ENCODE measurements at places on chromosomes 6 and 20. TPM values are rescaled to one million over a fixed set of nuclear protein-coding genes. Genes with fewer than 3 reads are reported as not detected.

The GLP1R gene
- not detected for total RNA-seq

The CGA gene
- total RNA-seq, result not detected

The RHAG gene
- total RNA-seq, result not detected

The ARFGEF3 gene
- total RNA-seq, result 3.5 TPM

GRCh38 chr6:156886409-156886808, 109.2 kb downstream of the ARID1B start:
- no peak for DNase-seq

DNA sequence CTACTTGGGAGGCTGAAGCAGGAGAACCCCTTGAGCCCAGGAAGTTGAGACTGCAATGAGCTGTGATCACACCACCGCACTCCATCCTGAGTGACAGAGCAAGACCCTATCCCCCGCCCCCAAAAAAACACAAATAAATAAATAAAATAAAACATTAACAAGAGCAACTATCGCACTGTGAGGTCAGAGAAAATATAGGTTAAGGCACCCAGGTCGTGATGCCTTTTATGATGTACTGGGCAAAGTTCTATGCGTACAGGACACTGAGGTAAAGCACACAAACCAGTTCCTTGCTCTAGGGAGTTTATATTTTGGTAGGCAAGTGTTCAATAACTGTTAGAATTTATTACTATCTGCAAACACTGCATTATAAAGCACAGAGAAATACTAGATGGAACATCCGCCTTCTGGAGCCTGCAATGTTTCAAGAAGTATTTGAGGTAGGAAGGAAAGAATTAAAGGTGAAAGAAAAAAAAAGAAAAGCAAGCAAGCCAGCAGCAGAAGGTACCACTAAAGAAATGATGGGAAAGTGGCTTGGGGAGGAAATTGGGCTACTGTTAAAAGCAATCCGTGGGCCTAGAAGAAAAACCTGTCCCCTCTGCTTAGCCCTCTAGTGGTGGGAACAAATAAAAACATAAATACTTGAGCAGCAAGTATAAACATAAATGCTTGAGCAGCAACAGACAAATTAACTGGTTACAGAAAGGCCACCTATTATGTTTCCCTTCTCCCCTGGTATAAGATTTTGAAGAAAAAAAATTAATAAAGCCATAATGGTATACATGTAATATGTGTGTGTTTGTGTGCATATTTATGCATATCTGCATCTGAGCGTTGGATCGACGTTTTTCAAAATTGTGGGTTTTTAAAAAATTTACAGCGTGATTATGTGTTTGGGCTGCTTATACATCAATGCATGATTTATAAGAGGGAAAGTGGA, 128.0 kb downstream of the PHACTR1 start:
- DNase-seq, result peak; percentile 25

DNA sequence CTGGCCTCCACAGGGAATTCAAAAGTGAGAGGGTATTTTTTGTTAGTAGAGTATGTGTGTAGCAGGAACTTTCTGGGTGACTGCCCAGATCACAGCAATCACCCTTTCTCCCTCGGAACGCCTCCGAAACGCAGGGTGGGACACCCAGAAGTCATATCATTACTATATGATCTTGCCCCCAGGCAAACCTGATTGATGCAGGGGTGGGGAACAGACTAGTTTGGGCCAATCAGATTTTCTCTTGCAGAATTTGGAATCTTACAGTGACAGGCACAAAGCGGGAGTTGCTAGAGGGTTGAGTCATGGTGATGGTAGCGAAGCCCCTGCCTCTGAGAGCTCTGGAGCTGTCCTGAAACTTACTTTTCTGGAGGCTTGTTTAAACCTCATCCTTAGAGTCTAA, 16.5 kb upstream of the RPN2 start:
- no peak for DNase-seq

GRCh38 chr20:22524393-22525015, 59.9 kb downstream of the FOXA2 start:
- no peak for DNase-seq

- no peak for DNase-seq
Measured at GRCh38 chr6:31732029-31732428, 2.9 kb upstream of the DDAH2 start.

GRCh38 chr6:144482142-144482541, 197.0 kb downstream of the UTRN start:
- DNase-seq, result peak; percentile 77

DNA sequence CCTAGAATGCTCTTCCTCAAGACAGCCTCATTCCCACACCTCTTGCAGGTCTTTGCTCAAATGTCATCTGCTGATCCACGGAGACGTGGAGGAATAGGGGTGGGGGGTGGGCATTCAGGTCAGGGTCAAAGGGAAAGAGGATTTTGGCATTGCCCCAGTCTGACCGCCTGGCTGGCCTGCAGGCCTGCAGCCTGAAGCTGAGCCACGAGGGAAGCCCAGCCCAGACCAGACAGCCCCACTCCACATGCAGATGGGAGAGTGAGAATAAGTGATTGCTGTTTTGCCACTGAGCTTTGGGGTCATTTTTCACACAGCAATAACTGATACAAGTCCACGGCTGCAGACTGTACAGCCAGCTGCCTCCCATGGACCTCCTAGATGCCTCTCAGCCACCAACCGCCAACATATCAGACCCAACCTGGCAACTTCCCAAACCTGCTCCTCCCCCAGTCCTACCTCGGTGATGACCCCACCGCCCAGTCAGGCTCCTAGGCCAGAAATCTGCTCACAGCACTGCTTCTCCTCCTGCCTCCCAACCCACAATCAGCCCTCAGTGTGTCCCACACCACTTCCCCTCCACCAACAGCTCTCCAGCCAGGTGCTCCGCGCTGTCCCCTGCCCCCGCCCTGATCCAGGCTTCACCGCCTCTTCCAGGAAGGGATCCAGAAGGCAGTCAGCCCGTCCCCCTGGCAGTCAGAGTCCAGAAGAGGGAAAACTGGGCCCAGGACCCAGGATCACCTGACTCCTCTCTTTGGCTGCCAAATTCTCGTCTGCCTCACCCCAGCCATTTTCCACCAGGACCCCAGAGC, 14.0 kb downstream of the KIAA1755 start:
- DNase-seq, result no peak

- no peak for DNase-seq
Measured at GRCh38 chr20:6940048-6940447, 172.6 kb downstream of the BMP2 start.

DNA sequence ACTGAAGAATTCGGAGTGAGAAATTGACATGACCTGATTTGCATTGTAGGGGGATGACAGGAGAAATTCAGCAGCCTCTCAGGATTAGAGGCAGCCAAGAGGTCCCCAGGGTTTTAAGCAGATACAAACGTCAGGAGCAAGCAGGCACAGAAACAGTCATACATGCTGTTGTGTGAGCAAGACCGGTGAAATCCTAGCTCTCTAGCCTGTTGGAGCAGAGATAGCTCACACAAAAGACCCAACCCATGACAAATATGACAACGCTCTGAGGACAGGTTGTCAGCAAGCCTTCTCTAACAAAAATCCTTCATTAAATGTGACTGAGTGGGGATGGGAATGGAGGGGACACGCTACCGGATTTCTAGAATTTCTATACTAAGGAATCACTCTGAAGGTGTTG, 23.0 kb upstream of the AKAP12 start:
- DNase-seq, result no peak

DNA sequence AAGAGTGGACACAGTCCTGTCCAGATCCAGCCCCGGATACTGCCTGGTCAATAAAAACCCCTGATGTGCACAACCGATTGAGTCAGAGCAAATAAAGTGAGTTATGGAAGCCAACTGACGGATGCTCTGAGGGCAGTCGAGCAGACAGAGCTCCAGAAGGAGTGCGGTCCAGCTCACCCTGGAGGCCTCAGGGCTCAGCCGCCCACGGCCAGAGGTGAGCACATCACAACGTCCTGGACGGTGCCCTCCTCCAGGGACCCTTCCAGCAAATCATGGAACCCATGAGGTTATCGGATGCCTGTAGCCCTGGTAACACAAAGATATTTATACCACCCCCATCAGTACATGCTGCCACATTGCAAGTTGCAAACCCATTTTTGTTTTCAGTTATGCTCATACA, 44.0 kb upstream of the SMOC2 start:
- DNase-seq, result no peak

GRCh38 chr20:38194971-38195504, 30.0 kb upstream of the TGM2 start:
- DNase-seq, result no peak

DNA sequence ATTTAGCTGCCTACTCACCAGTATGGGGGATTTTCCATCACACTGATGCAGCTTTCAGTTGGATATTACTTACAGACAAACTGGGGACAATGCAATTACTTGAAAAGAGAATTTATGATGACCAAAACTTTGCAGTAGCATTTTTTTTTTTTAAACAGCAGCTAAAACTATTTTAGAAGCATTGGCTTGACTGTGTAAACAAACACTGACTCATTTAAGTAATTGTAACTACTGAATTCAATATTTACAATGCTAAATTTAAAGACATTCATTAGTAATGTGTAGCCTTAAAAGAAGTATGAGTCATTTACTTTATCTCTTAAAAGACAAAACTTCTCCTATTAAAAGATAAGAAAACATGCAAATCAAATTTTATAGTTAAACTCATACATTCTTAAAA, 295.9 kb upstream of the FERMT1 start:
- no peak for DNase-seq

GRCh38 chr6:67200626-67201403, 1434.3 kb upstream of the ADGRB3 start:
- DNase-seq, result no peak

- DNase-seq, result no peak
Measured at GRCh38 chr6:114063956-114064355, 93.0 kb upstream of the HDAC2 start.

GRCh38 chr6:94894300-94894699, 683.0 kb upstream of the MANEA start:
- DNase-seq, result no peak

GRCh38 chr6:45946352-45946751, 69.3 kb downstream of the CLIC5 start:
- no peak for DNase-seq

DNA sequence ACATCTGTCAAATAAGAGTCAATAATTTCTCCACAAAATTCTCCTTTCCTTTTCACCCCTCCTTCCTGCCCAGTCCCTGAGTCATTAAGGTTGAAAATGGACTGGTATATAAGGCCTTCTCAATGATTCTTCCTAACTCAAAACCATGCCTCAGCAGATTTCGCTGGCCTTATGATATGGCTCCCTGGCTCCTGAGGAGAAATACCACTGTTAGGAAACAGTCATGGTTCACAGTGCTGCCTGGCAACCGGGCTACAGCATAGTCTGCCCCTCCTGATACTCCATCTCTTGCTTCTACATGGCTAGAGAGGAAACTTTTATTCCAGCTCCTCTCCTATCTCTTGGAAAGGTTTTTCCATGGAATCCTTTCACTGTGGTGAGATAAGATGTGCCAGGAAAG, 4.7 kb downstream of the UBE2J1 start:
- DNase-seq, result no peak

GRCh38 chr20:57212534-57213276, 53.7 kb downstream of the BMP7 start:
- peak; percentile 94 for DNase-seq

GRCh38 chr6:25488156-25488555, 163.9 kb upstream of the SCGN start:
- no peak for DNase-seq

DNA sequence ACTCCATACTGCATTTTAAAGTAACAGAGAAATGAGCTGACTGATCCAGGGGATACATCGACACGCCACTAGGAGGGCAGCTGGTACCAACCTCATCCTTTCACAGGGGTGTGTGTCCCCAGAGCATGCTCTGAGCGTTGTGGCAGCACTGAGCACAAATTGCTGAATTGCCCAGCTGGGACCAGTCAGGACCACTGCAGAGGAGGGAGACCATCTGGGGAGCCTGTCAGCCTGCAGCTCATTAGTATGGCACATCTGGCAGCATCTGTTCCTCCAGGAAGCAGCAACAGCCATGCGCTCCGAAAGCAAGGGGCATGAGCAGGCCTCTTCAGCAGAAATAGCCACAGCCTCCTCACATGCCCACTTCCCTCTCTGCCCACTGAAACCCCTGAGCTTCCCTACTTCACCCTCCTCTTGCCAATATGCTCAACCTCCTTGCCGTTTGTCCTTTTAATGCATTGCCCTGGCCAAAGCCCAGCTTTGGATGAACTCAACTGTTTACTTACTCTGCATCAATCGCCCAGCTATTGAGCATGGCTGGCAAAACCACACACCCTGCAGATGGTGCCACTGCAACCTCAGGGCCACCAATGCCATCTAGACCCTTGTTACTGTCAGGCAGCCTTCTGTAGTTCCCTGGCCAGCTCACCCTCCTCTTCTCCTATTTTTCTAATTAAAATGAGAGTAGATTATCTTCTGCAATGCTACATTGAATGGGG, 77.6 kb upstream of the NEDD9 start:
- DNase-seq, result no peak

GRCh38 chr6:142265476-142265875, 36.3 kb upstream of the ADGRG6 start:
- DNase-seq, result no peak

GRCh38 chr6:5481033-5481432, 219.7 kb downstream of the FARS2 start:
- DNase-seq, result no peak

DNA sequence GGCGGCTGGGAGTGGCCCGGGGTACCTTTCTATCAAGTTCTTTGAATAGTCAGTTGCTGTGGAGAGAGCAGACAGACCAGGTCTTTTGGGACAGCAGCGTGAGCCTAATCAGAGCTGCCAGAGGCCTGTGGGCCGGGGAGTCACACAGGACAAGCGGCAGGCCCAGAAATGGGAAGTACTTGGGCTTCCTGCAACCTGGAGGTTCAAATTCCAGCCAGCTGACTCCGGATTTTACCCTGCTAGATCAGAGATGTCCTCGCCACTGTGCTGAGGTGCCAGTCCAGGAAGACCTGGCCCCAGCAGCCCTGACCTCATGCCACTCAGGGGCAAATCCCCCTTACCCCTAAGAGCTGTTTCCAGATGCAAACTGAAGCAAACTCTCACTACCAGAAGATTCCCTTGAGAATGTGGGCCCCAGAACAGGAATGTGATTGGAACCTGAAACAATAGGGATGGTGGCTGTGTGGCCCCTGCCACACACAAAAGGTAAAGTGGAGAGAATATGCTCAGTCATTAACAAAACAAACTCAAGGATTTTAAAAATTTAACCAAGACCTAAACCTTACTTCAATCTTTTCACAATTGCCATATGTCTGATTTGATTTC, 9.7 kb downstream of the BEND3 start:
- no peak for DNase-seq

DNA sequence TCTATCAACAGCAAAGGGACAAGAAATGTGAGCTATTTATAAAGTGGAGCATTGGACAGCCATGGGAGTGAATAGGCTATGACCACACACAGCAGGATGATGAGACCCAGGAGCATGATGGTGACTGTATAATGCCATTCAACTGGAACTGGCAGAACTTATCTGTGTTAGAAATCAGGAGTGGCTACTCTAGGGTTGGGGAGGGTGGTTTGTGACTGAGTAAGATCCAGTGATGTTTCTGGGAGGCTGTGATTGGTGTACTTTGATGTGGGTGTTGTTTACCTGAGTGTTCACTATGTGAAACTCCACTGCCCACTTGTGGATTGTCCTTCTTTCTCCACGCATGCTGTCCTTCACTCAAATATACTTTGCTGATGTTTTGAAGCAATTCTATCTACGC, 11.5 kb upstream of the HLA-B start:
- DNase-seq, result no peak
